ENCODE measurements at places on chromosomes 11 and 22.

- DNase-seq, result no peak
These were observed 1256.4 kb downstream of the FAM181B start for GRCh38 chr11:81477277-81477676.

DNA sequence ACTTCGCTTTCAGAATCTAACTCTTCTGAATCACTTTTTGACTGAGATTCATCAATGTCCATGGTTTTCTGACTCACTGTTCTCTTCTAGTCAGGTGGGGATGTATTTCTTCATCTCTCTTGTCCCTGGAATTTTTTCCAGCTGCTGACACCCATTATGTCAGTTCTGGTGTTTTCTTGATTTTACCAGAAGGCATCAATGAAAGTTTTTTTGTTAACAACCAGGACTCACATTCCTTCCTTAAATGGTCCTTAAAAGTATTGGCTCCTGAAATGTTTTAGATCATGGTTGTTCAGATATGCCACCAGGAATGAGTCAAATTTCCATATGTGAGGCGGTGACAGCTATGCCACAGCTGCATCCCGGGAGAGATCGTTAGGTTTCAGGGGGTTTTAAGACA is 12.9 kb downstream of the MICAL2 start:
- no peak for DNase-seq

DNA sequence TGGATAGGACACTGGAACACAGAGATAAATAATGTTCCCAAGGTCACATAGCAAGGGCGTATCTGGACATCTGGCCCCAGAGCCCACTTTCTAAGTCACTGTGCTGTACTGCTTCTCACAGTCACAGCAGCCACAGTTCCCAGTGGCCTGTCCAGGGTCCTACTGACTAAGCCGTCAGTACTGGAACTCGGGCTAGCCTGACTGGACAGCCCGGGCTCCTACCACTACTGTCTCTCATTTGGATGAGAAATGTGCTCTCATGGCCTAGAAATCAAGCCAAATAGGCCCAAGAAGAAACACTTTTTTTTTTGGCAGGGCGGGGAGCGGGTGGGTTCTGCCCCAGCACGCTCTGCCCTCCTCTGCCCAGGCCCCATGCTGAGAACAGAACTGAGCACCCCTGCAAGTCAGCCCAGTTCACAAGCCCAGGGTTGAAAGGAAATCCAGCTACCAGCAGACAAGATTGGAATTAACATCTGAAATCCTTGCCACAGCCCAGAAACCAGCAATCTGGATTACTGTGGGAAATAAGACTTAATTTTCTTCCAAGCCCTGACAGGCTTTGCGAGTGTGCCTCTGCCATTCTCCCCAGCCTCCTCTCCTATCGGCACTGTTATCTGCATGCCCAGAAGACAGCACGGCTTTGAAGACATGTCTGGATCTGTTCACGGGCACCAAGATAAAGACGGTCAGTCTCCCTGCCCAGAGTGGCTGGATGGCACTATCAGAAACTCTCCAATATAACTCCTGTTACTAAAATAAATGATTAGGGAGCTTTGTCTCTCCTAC is 182.9 kb upstream of the NCAM1 start:
- no peak for DNase-seq

DNA sequence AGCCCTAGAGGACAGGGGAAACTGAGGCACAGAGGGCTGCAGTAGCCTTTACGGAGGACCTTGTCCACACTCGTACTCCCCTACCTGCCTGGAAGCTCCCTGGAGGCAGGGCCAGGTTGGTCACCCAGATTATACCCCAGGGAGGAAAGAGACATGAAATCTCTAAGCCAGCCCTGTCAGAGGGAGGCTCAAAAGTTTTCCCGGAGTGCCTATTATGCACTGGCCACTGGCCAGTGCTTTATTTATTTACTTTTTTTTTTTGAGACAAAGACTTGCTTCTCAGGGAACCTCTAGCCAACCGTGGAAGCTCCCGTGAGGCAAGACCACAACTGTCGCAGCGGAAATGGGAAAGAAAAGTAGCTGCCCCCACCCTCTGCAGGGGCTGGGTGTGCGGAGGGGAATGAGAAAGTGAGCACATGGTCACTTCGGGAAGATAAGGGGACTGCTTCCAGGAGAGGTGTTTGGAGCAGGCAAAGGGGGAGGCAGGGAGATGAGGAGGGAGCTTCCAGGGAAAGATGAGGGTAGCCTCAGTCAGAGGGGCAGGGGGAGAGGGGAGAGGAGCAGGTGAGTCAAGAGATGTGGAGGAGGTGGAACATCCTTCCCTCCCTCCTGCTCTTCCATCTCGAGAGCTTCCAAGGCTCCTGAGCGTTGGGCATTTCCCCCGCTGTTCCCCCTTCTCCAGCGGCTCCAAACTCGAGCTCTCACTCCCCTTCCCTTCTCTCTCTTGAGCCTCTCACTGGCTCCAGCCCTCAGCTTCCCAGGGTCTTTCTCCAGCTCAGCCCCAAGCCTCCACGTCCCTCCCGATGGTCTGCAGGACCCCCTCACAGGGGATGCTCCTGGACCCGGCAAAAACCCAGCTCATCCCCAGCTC is 4.3 kb downstream of the IL2RB start:
- DNase-seq, result no peak

- DNase-seq, result no peak
These were observed 156.9 kb downstream of the FEZ1 start for GRCh38 chr11:125338886-125339811.

DNA sequence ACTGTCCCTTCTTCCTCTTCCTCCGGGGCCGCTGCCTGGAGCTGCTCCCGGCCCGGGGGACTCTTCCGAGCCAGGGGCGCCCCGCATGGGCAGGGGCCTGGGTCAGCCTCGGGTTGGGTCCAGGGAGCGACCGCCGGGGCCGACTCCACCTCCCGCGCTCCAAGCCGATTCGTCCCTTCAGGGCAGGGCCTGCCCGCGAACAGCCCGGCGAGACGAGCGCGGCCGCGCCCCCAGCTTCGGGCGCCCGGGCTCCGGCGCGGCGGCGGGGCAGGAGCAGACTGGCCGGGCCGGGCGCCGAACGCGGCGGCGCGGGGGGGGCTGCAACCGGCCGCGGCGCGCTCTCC is at the start of gene LARGE1:
Gene LARGE1, minus strand, starts transcription at position 280 of the 344 bp plus-strand sequence.
- no peak for DNase-seq

GRCh38 chr11:123590296-123590912 is 64.0 kb downstream of the SCN3B start:
- DNase-seq, result no peak

DNA sequence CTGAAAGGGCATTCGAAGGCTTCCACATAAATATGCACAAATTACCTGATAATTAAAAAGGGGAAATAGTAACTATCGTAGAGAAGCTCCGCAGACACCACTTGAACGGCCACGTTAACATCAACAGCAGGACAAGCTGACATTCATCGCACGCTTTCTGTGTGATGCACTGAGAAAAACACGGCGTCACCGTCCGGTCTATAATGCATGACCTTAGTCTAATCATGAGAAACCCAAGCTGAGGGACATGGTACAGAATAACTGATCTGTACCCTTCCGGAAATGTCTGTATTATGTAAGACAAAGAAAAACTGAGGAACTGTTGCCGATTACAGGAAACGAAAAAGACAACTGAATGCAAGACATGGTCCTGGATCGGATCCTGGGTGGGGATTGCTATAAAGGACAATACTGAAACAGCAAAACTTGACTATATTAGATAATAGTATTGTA is 678 bp upstream of the RANGAP1 start:
- peak; percentile 35 for DNase-seq

DNA sequence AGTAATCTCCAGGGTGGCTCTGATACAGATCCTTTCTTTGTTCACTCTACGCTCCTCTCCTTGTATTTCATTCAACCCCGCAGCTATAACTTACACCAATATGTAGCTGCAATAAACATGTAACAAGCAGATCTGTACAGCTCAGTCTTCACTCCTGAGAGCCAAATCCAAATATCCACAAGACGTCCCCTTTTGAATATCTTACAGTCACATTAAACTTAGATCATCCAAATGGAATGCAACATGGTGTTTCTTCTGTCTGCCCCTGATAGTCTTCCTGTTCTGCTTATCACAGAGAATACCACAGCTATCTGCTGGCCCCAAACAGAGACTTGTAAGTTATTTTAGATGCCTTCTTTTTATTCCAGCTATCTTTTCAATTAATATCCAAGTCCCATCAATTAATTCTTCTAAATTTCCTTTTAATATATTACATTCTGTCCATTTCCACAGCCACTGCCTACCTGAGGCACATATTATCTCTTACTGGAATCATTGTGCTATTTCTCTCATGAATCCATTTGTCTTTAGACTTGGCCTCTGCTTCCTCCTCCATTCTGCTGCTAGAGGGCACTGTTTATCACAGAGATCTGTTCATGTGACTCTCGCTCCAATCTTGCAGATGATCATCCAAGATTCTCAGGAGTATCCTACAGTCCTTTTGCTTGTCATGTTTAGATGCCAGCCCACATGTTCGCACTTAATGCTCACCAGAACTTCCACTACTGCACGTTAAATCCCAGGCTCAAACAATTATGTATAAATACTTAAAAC is 908.6 kb downstream of the NTM start:
- DNase-seq, result no peak

GRCh38 chr11:113814181-113814580 is 34.6 kb downstream of the CLDN25 start:
- no peak for DNase-seq

DNA sequence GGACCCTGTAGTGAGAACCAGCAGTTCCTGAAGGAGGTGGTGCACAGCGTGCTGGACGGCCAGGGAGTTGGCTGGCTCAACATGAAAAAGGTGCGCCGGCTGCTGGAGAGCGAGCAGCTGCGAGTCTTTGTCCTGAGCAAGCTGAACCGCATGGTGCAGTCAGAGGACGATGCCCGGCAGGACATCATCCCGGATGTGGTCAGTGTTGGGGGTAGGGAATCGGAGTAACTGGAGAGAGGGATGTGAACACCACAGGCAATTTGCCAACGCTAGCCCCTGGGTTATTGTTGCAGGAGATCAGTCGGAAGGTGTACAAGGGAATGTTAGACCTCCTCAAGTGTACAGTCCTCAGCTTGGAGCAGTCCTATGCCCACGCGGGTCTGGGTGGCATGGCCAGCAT is 19.9 kb downstream of the MADD start:
- no peak for DNase-seq

DNA sequence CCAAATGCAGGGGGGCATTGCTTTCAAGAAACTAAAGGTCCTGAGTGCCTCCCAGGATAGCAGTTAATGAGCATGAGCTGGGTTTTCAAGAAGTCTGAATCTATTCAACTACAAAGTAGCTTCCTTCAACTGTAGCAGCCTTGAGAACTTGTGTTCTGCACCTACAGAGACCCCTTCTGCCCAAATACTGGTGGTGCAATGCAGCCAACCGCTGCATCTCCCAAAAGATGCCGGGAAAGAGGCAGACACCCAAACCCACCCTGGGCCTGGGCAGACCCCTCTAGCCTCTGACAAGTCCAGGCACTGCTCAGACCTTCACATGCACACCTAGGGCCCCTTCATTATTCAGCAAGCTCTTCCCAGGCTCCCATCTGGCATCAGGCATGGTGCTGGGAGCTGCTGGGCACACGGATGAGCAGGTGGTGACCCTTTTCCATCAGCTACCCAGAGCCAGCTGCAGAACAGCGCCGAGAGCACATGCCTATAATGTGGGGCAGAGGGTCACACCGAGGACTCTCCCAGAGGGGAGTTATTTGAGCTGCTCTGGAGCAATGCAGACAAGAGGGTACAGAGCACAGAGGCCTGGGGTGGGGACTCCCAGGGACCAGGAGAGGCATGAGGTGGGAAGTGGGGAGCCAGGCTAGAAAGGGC is 44.9 kb upstream of the ETS1 start:
- DNase-seq, result peak; percentile 31

GRCh38 chr11:20363149-20363499 is 390 bp upstream of the HTATIP2 start:
- DNase-seq, result no peak

DNA sequence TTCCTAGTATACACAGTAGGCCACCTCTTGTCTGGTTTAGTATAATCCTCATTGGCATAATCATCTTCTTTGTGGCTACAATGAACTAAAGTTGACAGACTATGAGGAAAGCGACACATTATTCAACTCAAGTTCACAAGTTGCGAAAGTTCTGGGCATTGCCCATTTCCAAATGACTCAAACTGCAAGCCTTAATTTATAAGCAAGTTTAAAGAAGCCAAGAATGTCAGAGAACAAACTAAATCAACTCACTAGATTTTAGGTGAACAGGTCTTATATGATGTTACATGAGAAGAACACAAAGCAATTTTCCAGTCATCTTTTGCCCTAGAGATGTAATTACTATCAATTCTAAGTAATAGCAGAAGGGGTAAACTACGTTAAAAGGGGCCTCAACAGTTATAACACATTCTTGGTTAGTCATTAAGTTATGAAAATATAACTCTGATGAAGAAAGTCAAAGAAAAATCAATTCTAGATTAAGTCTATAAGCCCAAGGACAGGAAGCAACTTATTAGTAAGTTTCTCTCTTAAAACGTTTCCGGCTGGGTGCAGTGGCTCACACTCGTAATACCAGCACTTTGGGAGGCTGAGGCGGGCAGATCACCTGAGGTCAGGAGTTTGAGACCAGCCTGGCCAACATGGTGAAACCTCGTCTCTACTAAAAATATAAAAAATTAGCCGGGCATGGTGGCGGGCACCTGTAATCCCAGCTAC is 21.5 kb downstream of the PICALM start:
- no peak for DNase-seq

- DNase-seq, result no peak
These were observed 5.1 kb upstream of the RPS6KA4 start for GRCh38 chr11:64353715-64354506.

- DNase-seq, result no peak
These were observed 52.2 kb downstream of the DNAJC24 start for GRCh38 chr11:31421820-31422219.

DNA sequence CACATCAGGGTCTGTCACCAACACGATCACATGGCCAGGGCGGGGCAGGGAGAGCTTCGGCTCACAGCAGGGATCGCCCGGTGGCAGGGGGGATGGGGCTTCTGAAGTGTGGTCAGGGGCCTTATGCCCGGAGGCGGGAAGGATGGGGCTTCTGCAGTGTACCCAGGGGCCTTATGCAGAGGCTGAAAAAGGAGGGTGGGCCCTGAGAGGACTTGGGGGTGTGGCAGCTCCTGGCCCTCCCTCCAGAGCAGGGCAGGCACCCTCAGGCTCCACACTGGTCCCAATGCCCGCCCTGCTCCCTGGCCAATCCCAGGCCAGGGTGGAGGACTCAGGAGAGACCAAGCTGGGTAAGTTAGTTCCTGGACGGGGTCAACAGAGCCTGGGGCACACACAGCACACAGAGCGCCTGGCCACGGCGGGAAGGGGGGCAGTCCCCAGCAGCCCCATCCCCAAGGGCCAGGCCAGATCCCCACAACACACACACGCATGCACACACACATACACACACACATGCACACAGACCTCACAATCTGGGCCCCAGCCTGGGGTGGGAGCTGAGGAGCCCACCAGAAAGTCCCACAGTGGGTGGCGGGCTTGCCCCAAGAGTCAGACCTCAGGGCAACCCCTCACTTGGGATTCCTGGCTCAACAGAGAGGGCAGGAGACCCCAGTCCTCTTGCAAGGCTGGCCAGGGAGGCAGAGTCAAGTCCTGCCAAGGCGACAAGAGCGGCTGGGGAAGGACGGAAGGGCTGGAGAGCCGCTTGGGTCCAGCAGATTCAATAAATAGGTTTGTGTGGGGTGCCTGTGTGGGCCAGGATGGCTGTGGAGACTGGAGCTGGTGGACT is 1.1 kb upstream of the CEND1 start:
- no peak for DNase-seq
